ENCODE measurements at places on chromosomes 1 and 21.

DNA sequence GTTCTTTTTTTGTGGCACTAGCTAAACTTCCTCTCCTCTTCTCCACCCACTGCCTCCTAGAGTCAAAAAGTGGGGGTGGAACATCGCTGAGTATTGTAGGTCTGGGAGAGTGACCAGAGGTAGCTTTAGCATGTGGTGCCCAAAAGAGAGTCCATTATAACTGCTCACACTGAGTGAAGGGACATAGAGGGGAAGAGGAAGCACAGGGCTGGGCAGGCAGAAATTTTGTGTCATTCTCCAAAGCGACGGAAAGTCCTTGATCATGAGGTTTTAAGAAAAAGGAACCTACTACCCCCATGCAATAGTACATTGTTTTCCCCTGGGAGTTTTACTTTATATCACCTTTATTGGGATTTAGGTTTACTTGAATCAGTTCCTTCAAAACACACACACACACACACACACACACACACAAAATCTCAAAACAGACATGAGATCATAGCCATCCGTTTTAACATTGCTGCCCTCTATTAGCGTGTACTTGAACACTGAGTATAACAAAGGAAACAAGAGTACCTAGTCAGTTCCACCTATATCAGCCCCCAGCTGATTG is 4.1 kb downstream of the CD84 start:
- DNase-seq, result no peak

GRCh38 chr1:65114322-65114721 is 33.7 kb upstream of the AK4 start:
- peak; percentile 62 for DNase-seq

DNA sequence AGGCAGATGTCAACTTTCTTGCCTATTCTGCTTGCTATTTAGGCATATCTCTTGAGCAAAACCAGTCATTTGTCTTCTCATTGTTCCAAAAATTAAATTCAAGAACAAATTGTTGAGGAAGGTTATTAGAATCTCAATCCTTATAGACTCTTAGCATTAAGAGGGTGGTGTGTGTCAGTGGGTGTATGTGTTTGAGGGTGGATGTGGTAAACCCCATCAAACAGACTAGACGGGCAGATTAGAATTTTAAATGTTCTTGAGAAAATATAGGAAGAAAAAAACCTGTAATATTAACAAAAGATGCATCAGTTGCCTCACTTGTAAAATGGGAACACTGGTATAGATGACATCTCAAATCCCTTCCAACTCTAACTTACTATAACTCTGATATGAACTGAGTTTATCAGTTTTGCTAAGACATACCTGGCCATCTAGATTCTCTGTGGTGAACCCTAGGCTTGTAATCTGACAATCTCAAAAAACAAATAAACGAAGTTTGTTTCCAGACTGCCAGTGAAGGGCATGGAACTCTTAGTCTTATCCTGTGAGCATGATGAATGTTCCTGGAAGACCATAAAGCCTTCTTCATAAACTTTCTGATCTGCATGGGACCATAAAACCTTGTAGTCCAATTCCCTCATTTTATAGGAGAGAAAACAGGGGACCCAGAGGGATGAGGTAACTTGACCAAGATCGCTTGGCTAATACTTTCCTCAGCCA is 176.3 kb upstream of the SGIP1 start:
- DNase-seq, result no peak

DNA sequence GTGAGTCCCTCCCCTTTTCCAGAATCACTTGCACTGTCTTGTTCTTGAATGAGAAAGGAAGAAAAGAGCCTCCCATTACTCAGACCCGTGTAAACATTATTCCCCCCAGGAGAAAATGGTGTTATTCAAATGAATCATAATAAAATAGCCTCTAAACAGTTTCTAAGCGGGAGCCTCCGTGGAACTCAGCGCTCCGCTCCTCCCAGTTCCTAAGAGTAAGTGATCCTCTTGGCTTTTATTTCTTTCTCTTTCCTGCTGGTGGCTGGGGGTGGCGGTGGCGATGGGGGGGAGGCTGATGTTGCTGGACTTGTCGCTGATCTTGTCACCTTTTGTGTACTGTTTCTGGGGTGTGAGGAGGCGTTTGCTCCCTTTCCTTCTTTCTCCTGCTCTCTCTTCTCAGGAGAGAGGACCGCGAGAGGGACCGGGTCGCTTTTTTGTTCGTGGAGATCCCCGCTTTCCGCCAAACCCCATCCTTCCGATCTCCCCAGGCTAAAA is 781 bp downstream of the PROX1 start:
- no peak for DNase-seq
